ENCODE measurements at places on chromosomes 16 and 17.

GRCh38 chr16:35452471-35452870 is 1993.1 kb downstream of the TP53TG3F start:
- no peak for DNase-seq

DNA sequence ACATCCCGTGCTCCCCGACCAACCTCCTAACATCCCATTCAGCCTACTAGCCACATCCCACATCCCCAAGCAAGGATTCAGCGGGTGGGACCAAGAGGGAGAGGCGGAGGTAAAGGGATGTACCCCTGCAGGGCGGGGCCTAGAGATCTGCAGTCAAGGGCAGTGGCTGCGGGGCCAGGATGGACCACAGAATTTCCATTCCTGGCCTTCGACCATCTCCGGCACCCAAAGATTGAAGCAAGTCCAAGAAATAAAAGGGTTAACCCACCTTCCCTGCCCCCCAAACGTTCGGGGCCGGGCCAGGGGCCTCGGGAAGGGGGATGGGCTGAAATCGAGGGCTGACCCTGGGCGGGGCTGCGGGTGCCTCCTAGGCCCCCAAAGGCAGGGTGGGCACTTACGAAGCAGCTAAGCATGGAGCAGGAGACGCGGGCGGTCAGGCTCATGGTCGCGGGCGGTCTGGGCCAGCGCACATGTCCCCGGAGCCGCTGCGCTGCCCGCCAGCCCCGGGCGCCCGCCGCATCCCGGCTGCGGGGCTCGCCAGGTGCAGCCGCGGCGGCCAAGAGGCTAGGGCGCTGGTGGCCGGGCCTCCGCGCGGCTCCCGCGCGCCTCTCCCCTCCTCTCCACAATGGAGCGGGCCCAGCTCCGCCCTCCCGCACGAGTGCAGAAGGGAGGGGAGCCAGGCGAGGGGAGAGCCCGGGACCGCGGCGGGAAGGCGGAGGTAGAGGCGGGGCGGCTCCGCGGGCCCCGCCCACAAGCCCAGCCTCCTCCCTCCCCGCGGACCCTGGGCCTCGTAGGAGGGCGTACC is at the start of gene MTMR4:
Gene MTMR4 (minus strand): TSS at position 674 of the 805 bp plus-strand sequence. CDS start 231 bp downstream, at position 443.
- no peak for DNase-seq

DNA sequence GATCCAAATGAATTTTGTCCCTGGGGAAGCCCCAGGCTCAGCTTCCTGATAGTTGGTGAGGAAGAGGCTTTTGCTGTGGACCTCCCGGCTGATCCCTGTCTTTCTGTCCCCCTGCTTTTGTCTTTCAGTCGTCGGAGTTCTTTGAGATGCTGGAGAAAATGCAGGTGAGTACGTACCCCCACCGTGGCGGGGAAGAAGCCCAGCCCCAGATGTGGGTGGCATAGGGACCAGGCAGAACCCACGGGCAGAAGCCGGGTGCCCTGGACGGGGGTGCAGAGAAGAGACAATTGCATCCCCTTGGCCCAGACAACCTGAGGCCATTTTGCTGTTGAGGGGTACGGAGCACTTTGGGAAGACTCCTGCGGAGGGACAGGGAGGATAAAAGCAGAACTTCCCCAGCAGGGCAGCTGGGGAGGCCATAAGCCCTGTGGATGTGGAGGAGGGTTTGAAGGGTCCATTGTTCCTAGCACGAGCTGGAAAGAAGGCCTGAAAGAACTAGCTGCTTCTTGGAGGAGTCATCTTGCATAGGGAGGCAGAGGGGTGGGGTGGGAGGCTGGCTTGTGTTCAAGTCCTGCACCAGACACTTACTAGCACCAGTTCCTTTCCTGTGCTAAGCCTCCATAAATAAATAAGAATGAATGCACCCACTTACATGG is 105.6 kb downstream of the OR1D5 start:
- DNase-seq: no peak

GRCh38 chr16:85136702-85137322 is 24.5 kb upstream of the CIBAR2 start:
- DNase-seq: no peak

DNA sequence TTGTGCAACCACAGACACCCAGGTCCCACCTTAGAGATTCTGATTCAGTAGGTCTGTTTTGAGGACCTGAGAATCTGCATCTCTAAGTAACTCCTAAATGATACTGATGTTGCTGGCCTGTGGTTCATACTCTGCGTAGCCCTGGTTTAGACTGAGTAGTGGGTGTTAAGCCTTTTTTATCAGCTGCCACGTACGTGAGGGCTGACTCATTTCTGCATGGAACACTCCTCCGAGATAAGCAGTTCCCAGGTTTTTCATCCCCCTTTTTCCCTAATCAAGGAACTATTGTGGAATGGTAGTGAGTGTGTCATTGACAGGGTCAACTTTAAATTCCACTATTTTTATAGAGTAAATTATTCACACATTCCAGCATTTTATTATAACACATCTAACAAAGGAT is 26.1 kb downstream of the CDRT4 start:
- no peak for DNase-seq

Measured in NCI-H1048 (cell line).